ENCODE measurements at places on chromosomes 7 and 10.

DNA sequence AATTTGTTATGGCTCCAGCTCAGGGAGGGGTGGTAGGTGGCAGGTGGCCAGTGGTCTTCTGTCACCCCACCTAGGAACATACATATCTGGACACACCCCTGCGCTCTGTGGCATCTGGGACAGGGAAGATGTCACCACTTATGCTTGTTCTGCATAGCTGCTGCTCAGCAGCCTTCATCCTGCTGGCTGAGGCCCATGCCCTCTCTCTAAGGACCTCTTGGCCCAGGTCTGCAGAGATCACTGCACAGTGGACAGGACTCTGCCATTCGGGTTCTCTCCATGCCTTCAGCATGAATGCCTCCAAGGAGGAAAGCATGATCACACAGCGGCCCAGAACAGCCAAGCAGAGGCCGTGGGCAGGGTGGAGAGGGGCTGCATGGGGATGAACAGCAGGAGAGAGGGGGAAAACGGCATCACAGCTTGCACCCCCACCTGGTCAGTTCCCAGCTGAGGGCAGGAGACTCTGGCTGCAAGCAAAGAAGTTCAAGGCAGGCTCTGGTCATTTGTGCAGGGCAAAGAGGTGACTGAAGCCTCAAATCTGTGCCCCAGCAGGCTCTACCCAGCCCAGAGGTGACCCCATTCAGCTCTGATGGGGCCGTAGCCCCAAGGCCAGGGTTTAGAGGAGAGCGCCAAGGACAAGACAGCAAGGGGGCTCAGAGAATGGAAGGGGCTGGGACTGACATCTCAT lies 47.8 kb upstream of the GDF10 start:
- DNase-seq: no peak

DNA sequence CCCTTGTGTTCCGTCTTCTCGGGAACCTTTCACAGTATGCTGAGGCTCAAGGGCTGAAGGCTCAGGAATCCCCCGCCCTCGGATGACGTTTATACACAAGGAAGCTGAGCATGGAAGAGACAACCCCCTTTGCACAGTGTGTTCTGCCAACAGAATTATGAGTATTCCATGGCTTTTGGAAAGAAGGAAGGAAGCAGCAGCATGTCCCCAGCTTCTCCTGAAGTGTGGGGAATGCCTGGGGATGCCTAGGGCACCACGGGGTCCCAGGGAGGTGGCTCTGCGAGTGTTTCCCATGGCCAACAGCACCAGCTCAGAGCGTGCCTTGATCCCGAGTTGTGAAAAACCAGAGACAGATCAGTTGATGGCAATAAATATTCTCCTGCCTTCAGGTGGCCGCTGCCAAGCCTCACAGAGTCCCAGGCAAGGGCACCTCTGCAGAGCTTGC lies 88.8 kb upstream of the DDC start:
- DNase-seq: no peak

DNA sequence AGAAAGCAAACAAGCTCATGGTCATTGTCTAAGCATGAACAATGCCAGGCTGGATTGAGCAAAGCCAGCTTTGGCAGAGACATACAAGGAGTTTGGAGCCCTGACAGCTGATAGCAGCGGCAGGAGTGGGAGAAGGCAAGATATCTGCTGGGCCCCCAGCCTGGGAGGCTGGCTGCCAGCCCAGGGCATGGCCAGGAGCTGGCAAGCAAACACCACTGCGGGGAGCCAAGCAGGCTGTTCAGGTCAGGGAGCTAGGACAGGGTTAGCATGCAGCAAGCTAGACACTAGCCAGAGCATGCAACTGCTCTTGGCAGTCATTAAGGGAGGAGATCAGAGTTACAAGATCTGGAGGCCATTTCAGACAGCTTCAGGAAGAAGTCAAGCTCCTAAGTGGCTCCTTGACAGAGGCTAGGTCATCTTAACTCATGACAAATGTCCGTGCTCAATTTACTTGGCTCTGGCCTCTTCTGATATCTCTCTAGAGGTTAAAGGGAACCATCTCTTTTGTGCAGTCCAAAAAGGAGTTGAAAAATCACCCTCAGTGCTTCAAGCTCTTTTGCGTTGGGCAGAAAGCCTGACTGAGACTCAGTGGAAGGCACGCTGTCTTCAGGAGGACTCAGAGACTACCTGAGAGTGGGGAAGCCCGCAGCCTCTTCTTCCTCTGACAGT lies 436.8 kb upstream of the C7orf33 start:
- DNase-seq: no peak

DNA sequence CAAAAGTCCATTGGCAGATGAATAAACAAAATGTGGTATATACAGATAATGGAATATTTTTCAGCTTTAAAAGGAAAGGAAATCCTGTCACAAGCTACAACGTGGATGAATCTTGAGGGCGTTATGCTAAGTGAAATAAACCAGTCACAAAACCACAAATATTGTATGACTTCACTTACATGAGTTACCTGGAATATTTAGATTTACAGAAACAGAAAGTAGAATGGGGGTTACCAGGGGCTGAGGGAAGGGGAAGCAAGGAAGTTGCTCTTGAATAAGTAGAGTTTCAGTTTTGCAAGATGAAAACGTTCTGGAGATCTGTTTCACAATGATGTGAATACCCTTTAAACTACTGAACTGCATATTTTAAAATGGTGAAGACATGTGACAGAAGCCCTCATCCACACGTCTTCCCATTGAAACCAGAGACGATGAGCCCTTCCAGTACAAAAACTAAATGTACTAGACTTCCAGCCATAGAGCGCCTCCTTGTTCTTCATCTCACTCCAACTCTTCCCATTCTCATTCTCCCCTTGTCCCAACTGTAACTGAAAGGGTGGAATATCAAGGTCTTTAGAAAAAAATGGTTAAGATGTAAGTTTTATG lies 62.4 kb downstream of the MICU1 start:
- no peak for DNase-seq

DNA sequence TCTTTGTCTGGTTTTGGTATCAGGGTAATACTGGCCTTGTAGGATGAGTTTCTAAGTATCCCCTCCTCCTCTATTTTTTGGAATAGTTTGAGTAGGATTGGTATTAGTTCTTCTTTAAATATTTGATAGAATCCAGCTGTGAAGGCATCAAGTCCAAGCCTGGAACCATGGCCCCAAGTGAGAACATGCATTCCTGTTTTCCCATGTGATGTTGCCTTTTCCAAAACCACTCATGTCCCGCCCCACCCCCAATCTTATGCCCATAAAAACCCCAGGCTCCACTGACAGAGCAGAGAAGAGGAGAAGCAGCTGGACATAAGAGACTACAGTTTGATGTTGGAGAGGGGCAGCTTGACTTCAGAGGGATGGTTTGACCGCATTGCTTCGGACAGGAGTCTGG lies 71.2 kb downstream of the MINPP1 start:
- no peak for DNase-seq

DNA sequence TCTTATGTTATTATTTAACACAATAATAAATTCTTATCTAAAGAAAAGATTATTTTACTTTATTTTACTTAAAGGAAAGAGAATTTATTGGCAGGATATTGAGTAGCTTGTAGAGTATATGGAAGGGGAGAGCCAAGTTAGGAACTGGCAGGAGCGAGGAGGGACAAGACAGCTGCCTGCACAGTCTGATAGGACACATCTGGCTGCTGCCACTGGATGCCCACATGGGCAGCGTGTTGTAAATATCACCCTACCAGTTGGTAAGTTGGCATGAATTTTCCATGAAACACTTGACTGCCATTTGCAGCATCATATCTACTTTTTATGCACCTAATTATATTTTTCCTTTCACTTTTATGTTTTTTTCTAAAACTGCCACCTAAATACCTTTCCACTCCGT lies 19.6 kb downstream of the SRI start:
- DNase-seq: no peak

- no peak for DNase-seq
These were observed 545.8 kb upstream of the NRP1 start for GRCh38 chr10:33880291-33880690.

GRCh38 chr7:155219154-155219531 lies 78.5 kb upstream of the INSIG1 start:
- DNase-seq: no peak

DNA sequence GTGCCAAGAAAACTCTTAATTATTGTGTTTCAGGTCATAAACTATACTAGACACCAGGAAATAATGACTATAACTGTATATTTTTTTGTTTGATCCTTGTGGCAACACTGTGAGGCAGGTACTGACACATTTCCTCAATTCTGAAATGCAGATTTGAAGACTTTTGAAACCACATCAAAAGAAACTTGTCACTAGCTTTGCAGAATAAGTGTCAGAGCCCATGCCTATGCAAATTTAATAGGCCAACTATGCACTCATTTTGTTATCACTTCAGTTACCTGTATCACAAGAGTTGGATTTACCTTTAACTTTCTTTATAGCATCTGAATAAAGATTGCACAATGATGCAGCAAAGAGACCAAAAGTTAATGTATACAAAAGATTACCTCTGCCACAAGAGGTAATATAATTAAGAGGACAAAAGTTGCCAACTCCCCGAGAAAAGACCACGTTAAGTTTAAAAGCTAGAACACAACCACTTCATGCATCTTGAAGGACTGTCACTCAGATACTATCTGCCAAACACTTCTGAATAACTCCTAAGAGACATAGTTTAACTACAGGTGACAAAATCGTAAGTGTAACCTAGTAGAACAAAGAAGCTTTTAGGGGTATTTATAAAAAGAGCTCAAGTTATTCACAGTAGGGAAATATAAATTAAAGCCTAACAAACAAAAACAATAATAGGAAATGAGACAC lies 80.5 kb downstream of the ELAPOR2 start:
- no peak for DNase-seq

DNA sequence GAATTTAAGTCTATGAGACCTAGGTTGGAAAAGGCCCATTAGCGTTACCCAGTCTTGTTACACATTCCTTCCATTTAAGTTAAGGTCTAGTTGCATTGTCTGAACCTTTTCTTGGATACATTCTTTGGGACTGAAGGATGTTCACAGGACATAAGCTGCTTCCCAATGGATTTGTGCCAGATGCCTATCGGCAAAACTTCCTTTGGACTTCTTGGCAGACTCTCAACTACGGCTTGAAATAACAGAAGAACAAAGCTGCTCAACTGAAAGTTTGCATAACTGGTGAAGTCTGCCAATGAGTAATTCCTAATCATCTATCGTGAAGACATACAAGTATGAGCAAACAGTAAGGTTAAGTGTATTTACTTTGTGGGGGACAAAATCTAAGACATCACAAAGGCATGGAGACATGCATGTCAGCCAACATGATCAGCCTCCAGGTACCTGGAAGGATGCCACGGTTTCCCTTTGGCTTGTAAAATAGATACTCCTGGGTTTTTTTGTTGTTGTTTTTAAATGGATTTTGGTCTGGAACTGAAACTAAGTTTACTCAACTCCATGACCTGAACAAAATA lies 35.4 kb downstream of the MALSU1 start:
- no peak for DNase-seq

DNA sequence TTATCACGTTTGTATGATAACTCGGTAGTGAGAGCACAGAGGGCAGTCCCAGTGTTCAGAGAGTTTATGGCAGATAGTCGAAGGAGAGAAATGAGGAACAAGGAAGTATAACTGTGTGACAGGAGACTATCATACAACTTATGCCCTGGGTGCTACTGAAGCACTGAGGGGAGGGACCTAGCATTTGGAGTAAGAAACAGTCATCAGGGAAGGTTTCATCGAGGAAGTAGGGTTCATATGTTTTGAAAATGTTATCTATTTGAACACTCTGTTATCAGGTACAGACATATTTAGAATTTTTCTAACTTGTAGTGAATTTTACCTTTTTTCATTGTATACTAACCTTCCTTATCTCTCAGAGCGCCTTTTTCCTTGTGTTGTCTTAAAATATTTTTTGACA lies 1214.4 kb upstream of the C7orf33 start:
- no peak for DNase-seq

- DNase-seq: no peak
These were observed 94.8 kb downstream of the ACTR3B start for GRCh38 chr7:152854386-152854785.

DNA sequence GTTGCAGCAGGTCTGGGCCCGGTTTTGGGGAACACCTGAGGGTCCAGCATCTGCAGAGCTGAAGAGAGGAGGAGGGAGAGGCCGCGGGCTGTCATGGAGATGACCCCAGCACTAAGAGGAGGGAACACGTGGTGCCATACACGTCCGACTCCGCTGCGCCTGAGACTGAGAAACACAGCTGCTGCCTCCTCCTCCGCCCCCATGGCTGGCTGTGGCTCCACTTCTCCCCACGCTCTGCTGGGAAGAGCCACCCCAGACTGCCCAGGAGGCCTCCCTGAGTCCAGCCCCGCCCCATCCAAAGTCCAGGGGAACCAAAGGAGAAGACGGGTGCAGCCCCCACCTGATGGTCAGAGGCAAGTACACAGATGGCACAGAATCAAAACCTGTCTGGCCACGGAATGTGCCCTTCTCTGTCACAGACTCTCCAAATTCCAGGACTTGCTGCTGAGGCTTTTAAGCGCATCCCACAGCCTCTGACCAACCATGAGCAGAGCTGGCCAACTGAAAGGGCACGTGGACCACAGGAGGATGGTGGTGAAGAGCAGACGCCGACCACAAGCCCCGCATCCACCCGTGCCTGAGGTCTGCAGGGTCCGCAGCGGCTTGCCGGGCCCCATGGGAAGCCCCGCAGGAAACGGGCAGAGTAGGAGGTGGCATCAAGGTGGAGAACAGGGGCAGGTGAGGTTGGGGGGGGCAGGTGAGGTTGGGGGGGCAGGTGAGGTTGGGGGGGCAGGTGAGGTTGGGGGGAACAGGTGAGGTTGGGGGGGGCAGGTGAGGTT lies 24.0 kb downstream of the STK32C start:
- DNase-seq: no peak

GRCh38 chr7:158834878-158835784 lies 5.8 kb upstream of the ESYT2 start:
- DNase-seq: no peak

- no peak for DNase-seq
These were observed 305.1 kb downstream of the PTPRN2 start for GRCh38 chr7:158282461-158283001.

DNA sequence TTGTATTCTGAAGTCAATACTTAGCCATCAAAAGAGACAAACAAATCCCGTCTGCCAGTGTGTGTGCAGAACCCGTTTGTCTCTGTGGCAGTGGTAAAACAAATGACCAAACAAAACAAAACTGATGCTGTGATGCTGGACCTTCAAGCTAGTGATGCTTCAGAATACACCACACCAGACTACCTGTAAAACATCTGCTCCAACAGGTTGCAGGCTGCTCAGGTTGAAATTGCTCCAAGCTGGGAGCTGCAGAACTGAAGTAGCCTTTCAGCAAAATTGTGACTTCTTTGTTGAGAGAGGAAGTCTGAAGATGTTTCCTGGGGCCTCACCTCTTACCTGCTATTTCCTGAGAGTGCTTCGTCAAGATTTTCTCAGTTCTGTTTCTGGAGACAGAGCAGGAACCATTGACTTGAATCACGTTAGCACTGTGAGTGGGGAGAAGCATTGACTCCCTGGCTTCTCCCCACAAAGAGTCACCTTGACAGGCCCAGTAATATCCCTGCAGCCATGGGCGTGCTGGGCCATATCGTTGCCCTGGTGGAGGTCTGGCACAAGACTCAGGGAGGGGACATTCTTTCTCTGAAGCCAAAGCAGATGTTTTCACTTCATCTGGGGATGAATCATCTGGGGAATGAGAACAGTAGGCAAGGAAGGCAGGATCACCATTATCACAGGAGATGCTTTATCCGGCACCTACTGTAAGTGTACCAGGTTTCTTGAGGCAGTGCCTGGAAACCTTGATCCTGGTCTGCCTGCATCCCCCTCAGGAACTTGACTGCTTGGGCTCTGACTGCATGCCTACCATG lies 80.2 kb downstream of the RBM20 start:
- no peak for DNase-seq

Data from NCI-H187 (cell line).